ENCODE measurements at places on chromosomes 11 and 22. TPM values are rescaled to one million over a fixed set of nuclear protein-coding genes. Genes with fewer than 3 reads are reported as not detected.

DNA sequence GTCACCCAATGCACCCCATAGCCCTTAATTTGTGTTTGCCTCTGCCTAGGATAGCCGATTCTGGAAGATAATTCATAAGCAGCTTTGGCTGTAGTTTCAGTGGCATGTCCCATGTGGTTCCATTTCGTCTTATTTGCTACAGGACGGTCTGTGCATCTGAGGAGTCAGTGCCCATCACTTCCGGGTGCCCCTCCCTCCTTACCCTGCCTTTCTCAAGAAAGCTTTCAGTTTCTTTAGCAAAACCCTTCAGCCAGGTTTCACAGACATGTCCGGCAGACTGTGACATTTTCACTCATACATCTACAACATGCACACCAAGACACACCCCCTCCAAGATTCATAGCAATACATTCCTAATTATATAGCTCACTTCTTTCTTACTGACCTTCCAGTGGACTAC is 14.3 kb downstream of the TP53AIP1 start:
- no peak for DNase-seq

GRCh38 chr11:129828301-129828836 is 12.7 kb downstream of the TMEM45B start:
- DNase-seq, result no peak

DNA sequence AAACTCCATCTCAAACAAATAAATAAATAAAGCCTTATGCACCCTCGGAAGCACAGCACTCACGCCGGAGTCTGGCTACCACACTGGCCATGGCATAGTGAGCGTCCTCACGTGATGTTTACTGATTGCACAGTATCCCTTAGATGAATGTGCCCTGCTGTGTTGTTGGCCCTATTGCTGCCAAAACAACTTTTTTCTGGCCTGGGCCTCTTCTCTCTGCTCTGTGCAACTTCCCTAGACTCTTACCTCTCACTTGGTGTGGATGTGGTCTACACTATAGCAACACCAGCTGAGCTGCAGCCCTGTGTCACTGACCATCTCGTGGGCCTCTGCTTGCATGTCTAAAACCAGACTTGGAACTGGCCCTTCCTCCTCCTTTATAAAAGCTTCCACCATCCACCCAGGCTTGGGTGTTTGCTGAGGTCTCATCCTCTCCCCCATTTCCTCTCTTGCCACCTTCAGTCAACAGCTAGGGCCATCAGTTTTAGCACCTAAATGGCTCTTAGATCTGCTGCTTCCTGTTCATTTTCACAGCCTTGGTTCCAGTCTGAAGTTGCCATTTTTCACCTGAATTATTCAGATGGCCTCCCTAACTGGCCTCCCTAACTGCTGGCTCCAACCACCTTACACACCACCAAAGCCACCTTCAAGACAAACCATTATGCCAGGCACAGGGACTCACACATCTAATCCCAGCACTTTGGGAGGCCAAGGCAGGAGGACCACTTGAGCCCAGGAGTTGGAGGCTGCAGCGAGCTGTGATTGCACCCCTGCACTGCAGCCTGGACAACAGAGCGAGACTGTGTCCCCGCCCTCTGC is 9.2 kb downstream of the ZNF74 start:
- DNase-seq, result no peak

DNA sequence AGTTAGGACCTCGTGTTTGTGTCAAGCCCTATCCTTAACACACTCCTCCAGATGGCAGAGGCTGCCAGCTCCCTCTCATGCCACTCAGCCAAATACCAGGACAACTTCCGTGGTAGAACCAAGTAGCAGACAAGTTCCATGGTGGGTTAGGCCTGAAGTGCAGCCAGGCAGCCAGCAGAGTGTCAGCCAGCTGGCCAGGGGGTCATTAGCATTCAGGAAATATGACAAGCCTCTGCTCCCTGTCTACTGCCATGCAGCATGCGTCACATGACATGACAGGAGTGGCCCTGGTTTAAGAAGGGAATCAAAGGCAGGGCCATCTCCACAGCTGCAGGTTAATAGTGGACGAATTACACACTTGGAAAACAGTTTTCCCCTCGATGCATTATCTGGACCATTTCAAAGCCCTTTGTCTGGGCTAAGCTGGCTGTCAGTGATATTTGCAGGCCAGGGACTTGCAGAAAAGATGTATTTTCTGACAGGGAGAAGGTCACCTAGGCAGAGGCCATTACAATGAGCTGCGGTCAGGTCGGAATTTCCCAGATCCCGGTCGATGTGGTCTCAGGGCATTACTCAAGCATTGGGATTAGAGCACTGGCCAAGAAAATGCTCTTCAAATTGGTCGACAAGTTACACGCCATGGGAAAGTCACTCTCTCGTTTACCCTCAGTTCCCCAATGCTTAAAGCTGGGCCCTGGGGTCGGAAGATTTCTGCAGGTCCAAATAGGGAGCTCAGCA is 461.7 kb upstream of the CADM1 start:
- no peak for DNase-seq

DNA sequence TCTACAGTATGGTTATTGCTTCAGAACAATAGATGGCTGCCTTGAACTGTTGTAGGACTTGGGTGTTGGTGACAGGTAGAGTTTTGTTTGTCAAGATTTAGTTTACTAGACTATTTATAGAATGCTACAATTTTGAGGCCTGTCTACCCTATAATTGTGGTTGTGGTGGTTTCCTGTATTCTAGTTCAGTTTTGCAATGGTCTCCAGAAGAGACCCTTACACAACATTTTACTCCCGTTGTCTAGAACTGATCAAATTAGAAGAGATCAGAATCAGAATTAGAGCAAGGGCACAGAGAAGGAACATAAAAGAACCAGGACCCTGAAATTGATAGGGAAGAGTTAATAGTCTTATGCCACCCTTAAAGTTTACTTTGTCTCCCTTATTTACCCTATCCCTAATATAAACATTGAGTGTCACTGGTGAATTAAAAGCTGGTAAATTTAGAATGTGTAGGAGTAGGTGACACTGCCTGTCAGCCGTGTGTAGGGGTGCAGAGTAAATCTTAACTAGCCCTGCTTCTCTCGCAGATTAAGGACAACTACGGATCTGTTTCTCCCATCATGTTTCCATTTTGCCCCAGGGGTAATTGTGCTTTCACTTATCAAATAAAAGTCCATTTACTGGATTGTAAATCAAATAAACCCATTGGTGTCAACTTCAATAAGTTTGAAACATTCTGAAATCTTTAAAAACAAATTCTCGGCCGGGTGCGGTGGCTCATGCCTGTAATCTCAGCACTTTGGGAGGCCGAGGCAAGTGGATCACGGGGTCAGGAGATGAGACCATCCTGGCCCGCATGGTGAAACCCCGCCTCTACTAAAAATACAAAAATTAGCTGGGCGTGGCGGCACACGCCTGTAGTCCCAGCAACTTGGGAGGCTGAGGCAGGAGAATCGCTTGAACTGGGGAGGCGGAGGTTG is 10.9 kb upstream of the PHLDB1 start:
- no peak for DNase-seq

DNA sequence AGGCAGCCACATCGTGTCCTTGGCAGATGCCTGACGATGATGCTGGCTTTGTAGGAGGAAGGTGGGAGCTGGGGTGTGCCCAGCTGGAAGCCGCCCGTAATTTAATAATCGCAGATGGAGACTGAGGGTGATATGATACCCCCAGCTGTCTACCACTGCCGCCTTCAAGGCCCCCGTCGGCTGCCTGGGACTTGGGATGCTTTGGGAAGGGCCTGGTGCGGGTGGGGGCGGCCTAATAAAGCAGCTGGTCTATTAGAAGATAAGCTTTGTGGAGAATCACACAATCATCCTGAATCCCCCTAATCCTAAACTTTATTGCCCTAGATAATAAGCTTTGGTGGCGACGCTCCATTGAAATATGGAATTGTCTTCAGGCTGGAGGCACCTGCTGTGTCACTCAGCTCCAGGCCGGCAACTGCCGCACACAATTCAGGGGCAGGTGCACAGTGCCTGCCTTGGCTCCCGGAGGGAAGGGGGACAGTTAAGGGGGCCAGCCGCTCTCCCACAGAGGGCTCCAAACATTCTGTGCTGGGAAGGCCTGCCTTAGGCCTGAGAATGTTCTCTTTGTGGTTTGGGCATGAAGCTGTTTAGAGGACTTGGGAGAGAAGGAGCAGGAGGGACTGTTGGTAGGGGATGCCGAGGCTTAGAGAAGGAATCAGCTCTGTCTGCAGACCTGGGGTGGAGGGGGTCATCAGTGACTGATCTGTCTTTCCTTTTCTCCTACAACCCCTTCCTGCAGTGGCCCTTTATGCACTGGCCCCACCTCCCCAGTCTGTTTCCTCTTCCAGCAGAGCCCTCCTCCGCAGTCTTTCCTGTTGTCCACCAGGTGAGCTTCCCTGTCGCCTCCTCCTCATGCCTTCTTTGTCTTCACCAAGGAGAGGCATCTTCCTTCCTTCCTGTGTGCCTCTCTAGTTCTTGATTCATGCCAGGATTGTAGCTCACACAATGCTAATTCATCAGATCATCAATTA is 65.3 kb downstream of the ARL14EP start:
- DNase-seq, result no peak

DNA sequence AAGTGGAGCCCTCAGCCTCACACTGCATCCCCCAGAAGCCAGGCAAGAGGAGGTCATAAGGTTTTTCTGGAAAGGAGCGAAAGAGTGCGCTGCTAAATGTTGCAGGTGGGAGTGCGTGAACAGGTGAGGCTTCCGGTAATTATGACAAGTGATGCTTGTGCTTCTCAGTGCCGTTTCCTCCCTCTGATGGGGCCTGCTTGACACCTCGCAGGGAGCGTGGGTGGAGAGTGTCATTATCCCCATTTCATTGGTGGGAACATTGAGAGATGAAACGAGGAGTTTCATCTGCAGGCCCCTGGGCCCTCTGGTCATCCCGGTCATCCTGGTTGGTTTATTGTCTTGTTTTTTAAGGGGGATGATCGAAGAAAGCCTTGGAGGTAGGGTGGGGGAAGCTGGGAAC is 57.5 kb downstream of the BCR start:
- DNase-seq, result no peak

DNA sequence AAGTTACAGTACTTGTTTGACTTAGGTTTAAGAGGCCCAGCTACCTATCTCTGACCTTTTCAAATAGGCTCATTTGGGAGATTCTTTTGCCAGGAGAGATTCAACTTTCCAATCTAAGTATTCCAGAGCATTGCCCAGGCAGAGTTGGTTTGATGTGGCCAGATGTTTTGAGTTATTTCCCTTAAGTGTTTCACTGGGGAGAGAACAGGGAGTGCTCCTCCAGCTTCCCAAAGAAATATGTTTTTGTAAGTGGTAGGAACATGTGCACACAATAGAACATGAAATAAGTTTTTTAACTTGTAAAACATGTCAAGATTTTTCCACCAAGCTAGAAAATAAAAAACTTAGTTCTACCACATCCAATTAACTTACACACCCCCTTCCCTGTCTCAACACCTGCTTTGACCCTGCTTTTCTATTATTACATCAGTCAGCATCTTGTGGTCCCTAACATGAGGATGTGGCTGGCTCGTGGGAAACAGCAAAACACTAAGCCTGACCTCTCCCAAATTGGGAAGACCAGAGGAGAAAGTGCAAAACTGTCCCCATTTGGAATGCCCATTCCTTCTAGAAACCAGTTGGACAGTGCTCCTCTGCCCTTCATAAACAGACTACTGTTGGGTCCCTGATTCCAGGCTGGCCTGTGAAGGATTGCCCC is 70.4 kb upstream of the RASSF10 start:
- no peak for DNase-seq

GRCh38 chr11:128610721-128611617 is 23.6 kb upstream of the ETS1 start:
- no peak for DNase-seq

OTOG gene
- polyA plus RNA-seq, result not detected

CARD18 gene
- not detected for polyA plus RNA-seq

RAB38 gene
- 6.9 TPM for polyA plus RNA-seq

POTEH gene
- not detected for polyA plus RNA-seq

MPZL2 gene
- polyA plus RNA-seq, result not detected

TSPAN32 gene
- polyA plus RNA-seq, result not detected

TEX12 gene
- polyA plus RNA-seq, result not detected

Data from BJ (cell line).